Fibroblast of skin of right quadriceps (primary cell): ENCODE measurements at places on chromosomes 6 and 20.
A peak's percentile ranks its signal among the peaks of the same experiment; 100 is the strongest.

GRCh38 chr6:108762394-108762793, 85.8 kb upstream of the ARMC2 start:
- no peak for DNase-seq

DNA sequence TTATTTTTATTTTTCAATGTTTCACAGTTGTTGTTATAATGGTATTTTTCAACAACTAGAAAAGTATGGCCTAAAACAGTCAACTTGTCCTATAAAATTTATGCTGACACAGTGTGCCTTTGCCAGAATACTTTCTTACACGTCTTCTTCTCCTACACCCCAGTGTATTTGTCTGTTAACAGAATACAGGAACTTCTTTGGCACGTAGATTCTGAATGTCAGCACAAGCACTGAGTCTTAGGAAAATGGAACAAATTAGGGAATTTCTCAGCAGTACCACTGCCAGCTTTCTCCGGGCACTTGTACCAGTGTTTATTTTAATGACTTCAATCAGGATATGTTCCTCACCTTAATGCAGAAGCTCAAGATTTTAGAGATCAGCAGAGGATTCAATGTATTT, 26.7 kb upstream of the AKIRIN2 start:
- no peak for DNase-seq

DNA sequence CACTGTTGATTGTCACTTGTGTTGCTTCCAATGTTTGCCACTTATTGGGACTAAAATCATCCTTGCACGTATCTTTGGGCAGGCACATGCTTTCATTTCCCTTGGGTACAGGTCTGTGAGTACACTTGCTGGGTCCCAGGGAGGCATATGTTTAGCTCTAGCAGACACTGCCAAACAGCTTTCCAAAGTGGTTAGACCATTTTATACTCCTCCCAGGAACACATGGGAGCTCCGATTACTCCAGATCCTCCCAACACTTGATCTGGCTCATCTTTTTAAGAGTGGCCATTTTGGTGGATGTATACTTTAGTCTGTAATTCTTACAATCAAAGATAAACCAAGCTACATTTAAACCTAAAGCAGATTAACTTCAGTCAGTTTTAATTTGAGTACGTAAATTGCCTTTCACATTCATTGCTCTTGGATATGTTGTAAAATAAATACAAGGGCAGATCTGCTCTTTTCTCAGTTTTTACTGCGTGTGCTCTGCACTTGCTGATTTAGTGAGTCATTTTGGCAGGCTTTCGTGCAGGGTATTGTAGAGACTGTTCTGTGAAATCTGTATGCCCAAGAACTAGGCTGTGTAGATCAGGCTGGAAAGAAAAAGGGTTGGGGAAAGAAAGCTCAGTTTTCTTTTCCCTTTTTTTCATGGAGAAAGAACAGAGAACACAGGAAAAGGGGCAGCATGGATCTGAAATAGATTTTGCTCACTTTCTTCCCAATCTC, 19.5 kb downstream of the SLC22A1 start:
- DNase-seq: peak; percentile 58

DNA sequence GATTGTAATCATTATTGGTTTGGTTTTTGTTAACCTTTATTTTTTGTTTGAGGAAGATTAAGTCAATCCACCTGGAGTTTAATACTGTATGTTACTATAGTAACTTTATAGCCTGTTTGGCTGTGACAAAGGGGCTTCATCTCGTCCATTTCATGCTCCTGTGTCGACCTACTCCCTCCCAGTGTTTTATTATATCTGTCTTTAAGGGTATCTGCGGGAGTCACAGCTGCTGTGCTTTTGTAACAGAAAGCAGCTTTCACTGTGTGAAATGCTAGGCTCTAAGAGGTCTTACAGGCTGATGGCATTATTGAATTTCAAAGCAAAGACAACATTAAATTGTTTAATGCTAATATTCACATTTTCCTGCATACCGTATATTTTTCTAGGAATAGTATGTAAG, 698.0 kb upstream of the POU3F2 start:
- DNase-seq: no peak

DNA sequence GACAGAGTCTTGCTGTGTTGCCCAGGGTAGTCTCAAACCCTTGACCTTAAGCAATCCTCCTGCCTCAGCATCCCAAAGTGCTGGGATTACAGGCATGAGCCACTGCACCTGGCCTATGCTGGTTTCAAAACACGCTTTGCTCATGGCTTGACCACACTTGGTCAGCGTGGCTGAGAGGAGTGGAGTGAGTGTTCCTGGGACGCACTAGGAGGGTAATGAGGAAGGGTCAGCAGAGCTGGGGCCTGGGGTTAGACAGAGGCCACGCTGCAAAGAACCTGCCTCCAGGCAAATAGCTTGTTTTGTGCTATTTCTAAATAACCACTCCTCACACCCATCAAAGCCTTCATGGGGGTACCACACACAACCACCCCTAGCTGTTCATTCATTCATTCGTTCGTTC, 77.9 kb upstream of the TOX2 start:
- no peak for DNase-seq

DNA sequence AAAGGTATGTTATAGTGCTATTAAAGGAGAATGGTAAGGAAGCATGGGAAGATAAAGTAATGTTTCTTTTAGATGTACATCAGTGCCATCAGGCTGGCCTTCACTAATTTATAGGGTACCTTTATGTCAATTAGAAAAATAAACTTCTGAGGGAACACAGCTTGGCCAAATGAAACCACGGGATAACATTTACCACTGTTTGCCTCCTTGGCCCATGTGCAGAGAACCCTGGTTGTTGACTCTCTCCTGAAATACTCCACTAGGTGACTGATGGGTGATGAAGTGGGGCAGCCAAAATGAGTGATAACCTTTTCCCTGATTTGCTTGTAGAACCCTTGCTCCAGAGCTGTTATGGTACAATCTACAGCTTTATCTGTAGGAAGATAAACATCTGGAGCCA, 9.5 kb downstream of the TRIM38 start:
- no peak for DNase-seq

DNA sequence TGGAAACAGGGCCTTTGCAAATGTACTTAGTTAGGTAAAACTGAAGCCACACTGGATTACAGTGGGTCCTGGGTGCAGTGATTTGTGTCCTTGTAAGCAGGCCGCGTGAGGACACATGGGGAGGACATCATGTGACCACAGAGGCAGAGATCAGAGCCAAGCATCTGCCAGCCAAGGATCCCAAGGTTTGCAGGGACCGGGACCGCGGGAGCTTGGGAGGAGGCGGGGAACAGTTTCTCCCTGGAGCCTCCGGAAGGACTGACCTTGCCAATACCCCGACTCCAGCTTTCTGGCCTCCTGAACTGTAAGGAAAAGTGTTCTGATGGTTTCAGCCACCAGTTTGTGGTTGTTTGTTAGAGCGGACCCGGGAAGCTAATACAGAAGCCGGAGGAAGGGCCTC, 500.9 kb downstream of the PREX1 start:
- DNase-seq: no peak

- peak; percentile 95 for DNase-seq
These were observed 82.9 kb downstream of the ADGRG6 start for GRCh38 chr6:142384519-142385254.

DNA sequence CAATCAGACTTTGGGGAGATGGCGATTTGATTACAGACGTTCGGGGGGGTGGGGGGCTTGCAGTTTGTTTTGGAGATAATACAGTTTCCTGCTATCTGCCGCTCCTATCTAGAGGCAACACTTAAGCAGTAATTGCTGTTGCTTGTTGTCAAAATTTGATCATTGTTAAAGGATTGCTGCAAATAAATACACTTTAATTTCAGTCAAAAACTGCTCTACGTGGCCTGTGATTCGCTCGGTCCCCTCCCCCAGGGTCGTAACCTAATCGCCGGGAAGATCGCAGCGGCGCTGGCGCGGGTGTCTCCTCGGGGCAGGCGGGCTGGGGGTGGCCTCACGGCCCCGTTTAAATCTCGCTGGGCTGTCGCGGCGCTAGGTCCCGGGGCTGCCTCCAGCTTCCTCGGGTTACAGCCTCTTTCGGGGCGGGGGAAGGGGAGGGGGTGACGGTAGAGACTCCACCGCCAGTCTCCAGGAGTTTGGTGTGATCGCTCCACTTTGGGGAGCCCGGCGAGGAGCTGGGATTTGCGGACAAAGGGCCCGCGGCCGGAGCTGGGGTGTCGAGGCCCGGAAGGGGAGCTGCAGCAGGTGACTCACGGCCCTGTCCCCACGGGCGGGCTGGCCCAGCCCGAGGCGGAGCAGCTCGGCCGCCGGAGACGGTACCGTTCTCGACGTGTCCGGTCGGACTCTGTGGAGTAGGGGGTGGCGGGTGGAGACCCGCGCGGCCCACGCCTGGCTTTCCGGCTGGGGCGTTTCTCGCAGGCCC, 4.2 kb downstream of the FOXC1 start:
- no peak for DNase-seq

GRCh38 chr20:12177657-12178293, 260.1 kb downstream of the BTBD3 start:
- no peak for DNase-seq

GRCh38 chr6:163536770-163537169, 122.3 kb downstream of the QKI start:
- DNase-seq: peak; percentile 61

DNA sequence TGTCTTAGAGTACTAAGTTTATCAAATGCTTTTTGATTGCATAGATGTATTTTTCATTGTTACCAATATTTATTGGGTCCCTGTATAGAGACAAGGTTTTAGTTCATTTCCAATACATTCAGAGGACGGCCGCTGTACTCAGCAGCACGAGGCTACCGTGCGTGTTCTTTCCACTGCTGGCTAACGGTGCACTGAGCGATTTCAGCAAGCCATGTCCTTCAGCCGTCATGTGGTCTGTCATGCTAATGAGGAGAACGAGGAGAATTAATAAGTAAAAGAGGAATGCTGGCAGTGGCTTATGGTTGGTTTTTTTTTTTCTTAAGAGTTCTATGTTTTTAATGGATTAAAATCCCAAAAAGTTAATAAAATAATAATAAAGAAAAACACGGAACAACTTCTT, 253.6 kb downstream of the ARID1B start:
- DNase-seq: no peak

- no peak for DNase-seq
These were observed 94.5 kb downstream of the PKHD1 start for GRCh38 chr6:51992876-51993275.

DNA sequence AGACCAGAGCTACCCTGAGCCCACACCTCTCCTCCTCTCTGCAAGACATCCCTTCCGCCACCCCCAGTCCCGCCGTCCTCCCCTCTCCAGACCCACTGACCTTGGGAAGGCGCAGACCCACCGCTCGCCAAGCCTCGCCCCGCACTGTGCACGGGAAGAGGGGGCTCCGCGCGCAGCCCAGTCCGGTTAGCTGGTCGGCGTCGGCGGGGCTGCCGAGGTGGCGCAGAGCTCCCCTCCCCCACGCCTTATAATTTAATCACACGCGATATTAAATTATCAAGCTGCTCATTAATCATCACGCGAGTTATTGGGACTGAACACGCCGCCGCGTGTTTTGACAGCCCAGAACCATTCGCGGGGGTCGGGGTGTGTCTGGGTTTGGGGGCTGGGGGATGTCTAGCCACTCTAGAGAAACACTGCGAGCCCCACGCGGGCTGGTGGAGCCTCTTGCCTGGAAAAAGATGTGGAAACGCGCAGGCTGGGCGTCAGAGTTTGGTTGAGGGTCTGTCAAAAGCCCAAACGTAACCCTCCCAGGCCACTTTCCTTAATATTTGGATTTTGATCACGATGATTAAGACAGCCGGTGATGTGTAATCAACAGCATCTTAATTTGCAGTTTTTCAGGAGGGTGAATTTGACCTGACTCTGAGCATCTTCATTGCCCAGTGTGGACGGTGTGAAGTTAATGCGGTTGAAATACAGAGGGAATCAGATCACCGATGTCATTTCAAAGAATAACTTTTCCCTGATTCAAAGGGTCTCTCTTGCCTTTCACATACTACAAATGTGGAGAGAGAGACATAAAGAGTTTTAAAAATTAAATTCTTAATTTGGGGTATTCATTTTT, at the start of gene LINC00237:
LINC00237 (minus strand) TSS at position 188 of the 847 bp plus-strand sequence.
- DNase-seq: no peak

GRCh38 chr20:31824554-31825313, 5.6 kb downstream of the MYLK2 start:
- DNase-seq: no peak

DNA sequence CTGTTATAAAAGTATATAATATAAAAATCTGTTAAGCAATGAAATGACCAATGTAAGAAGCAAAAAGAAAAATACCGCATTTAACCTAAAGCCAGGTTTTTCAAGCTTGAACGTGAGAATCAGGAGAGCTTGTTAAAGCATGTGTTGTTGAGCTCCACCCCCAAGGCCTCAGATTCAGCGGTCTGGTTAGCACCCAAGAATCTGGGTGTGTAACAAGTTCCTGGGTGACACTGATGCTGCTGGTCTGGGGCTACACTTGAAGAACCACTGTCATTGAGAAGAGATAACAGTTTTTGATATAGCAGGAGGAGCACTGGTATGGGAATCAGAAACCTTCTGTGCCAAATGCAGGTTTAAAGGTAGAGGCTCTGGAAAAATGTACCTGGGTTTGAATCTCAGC, 154.0 kb downstream of the ID4 start:
- DNase-seq: no peak

GRCh38 chr6:96923871-96924493, 546 bp upstream of the KLHL32 start:
- DNase-seq: no peak

DNA sequence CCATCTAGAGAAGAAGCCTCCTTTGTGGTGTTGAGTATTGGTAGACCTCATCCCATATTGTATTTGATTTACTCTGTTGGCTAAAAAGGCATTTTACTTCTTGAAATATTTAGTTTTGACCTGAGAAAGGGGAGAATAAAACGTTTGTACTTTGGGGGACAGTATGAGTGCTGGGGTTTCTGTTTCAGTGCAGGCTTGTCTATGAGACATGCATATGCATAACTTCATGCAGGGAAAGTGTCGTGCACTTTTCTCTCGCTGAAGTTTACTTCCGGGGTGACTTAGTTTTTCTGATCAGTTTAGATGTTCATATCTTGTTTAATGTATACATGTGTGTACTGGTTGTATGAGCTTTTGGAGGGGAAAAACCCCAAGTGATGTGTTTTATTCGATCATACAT, 59.5 kb downstream of the UTRN start:
- no peak for DNase-seq

GRCh38 chr6:44468835-44469234, 81.3 kb downstream of the CDC5L start:
- DNase-seq: no peak

DNA sequence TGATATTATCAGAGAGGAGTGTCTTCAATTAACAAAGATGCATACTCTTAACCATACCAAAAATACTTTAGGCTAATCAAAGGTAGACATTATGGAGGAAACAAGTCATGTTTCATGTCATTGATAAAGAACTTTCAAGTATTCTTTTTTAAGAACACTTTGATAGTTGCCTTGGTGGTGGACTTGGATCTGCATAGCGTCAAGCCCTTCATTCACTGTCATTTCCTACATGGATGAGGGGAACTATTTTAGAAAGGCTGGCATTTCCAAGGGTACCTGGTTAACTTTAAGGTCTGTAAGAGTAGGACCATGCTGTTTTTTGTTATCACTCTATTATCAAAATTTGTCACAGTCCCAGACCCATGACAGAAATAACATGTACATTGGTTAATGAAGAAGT, 622.5 kb downstream of the PKHD1 start:
- no peak for DNase-seq

- no peak for DNase-seq
These were observed 342.8 kb downstream of the FOXA2 start for GRCh38 chr20:22241609-22242008.
